AG09319 (cell line): ENCODE measurements at places on chromosomes 5 and 9.
A peak's percentile ranks its signal among the peaks of the same experiment; 100 is the strongest.

DNA sequence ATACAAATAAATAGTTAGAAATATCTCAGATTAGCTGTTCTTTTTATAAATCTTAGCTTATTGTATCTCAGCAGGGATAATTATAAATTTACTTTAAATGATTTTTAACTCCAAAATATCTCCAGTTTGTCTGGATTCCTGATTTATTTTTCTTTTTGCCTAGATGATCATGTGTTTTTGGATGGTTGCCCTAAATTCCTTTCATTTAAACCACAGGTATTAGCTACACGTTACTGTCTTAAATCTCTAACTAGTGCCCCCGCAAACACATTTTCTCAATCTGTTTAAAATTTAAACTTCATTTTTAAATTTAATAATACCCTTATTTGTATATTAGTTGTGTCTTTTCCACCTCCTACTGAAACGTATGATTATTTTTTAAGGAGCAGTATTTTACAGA, 5.6 kb downstream of the FER start:
- no peak for DNase-seq

DNA sequence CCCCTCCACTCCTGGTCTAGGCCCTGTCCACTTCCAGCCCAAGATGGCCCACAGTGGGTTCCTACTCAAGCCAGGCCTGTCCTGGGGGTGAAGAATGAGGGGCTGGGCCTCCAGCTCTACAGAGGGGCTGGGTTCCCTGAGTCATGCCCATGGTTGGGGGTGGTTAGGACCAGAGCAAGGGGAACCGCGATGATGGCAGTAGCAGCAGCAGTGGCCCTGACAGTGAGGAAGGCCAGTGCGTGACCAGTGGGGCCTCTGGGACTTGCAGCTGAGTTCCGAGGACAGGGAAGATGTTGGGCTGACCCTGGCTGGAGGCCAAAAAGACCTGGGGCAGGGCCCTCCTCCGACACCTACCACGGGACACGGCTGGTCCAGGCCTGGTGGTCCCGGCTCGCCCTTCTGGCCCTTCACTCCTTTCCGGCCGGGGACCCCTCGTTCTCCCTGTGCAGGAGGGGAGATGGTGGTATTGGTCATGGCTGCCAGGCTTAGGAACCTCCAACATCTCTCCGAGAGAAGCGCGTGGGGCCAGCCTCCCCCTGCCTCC, 9.2 kb upstream of the PHYKPL start:
- no peak for DNase-seq

GRCh38 chr5:131765261-131765660, 31.6 kb downstream of the FNIP1 start:
- DNase-seq, result no peak

DNA sequence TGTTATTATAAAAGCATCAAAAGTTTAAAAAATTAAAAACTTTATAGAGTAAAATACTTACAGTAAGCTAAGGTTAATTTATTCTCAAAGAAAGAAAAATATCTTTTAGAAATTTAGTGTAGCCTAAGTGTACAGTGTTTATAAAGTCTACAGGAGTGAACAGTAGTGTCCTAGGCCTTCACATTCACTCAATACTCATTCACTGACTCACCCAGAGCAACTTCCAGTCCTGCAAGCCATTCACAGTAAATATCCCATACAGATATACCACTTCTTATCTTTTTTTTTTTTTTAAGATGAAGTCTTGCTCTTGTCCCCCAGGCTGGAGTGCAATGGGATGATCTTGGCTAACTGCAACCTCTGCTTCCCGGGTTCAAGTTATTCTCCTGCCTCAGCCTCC, 73.1 kb upstream of the FST start:
- DNase-seq, result no peak

- no peak for DNase-seq
Observed at GRCh38 chr5:59471463-59471862, 422.1 kb downstream of the PDE4D start.

GRCh38 chr5:34843497-34843896, 4.5 kb downstream of the TTC23L start:
- DNase-seq, result no peak

DNA sequence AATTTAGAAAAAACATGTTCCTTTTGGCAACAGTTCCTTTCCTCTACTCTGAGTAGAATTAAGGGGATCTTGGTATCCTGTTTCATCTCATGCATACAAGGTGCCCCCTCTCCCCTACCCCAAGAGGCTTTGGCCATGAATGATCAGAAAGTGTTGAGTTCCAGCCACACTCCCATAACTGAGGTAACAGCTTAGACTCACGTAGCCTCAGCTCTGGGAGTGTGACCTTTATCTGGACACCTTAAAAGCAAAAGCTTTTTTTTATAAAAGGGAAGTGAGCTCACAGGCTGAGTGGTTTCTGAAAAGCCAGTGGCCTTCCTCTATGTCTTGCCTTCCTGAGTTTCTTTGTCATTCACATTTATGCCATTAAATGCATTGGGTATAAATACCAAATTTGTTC, 900 bp upstream of the HAVCR2 start:
- DNase-seq, result no peak

- no peak for DNase-seq
Observed at GRCh38 chr5:150021491-150022157, 21.1 kb downstream of the HMGXB3 start.

DNA sequence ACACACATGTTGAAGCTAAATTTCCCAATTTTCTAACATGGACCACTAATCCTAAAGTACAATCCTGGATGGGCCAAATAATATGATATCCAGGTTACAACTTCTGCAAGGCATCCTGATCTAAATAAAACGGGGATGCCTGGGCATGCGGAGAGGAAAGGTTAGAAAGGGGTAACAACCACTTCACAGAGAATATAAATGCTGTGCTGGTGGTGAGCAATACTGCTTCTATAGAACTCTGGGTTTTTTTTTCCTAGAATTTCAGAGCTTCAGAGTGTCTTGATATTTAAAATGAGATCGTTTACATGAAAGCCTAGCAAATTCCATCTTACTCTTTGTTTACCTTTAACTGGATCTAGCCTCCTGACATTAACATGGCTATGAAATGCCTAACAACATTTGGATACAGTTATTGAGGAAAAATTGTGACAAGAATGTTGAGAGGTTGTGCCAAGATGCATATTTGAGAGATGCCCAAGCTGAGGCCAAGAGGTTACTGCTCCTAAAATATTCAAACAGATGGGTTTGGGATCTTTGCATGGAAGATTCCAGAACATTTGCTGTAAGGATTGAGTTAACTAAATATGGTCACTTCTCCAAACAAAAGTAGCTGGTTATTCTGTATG, 22.4 kb downstream of the TNFAIP8 start:
- peak; percentile 63 for DNase-seq

DNA sequence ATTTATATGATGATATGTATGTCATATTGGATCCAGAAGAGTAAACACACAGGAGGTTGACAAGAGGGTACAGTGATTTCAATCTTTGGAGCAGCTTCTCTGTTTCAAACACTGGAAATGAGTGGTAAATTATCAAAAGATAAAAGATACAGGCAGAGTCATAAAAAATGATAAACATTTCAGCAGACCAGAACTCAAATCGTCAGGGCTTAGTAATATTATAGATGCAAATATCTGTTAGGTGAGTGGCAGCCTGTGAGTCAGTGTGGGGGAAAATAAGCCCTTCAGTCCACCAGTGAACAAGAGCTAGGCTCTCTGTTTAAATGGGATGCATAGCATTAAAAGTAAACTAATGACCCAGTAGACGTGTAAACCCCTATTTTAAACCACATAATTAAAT, 1378.1 kb downstream of the EFNA5 start:
- DNase-seq, result no peak

- DNase-seq, result peak; percentile 67
Observed at GRCh38 chr9:134067904-134068743, at the start of gene BRD3. TSS of gene BRD3 (minus strand) at chr9:134068026. CDS start at chr9:134053477, 14,549 bp downstream.

DNA sequence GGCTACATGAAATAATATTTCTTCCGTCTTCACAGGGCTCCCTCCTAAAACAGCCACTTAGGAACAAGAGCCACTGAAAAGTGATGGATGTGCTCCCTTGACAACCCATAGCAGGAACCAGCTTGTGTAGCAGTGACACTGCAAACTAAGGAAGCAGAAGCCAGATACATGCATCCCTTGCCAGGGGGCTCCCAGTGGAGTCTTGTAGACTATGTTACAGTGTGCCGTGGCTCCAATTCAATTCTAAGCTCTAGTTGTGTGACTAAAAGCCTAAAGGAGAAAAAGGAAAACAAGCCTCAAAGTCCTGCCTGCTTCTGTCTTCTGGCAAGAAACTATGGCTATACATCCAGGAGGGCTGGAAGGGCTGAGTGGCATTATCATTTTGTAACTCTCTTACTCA, 12.2 kb upstream of the TAF1L start:
- DNase-seq, result no peak

- DNase-seq, result no peak
Observed at GRCh38 chr5:92641031-92641962, 939.7 kb downstream of the NR2F1-AS1 start.

DNA sequence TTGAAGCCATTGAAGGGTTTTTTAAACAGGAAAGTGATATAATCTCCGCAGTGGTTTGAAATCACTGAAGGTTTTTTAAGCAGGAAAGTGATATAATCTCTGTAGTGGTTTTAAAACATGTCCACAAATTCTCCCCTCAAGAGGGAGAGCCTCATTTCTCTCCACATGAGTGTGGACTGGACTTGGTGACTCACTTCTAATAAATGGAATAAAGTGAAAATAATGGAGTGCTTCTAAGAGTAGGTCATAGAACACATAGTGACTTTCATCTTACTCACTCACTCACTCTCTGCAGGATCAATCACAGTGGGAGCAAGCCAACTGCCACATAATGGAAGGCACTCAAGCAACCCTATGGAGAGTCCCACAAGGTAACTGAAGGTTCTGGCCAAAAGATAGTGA, 12.0 kb downstream of the CTNNAL1 start:
- DNase-seq, result no peak

GRCh38 chr5:113390224-113390623, 44.6 kb downstream of the TSSK1B start:
- DNase-seq, result no peak

GRCh38 chr5:176533894-176534611, 3.1 kb downstream of the RNF44 start:
- no peak for DNase-seq

- peak; percentile 46 for DNase-seq
Observed at GRCh38 chr5:134437847-134438581, 26.3 kb upstream of the CDKN2AIPNL start.

- no peak for DNase-seq
Observed at GRCh38 chr5:135417083-135417482, 18.1 kb upstream of the MACROH2A1 start.

DNA sequence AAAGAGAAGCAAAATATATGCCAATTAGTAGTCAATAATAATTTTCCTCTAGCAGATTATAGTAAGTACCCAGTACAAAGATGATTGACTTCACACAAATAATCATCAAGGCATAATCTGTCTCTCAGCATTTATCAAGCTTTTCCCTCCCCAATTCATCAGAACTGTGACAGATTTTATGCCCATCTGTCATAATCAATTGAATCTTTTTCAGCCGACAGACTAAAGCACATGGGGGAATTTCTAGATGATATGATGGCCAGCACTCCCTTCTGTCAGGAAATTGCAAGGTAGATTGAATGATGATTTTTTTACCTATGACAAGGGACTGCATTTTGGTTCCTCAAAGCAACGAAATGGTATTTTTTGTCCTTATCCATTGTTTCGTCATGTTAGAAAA, 227.1 kb upstream of the CYLC2 start:
- no peak for DNase-seq

GRCh38 chr5:10339958-10340357, 13.5 kb upstream of the MARCHF6 start:
- no peak for DNase-seq

DNA sequence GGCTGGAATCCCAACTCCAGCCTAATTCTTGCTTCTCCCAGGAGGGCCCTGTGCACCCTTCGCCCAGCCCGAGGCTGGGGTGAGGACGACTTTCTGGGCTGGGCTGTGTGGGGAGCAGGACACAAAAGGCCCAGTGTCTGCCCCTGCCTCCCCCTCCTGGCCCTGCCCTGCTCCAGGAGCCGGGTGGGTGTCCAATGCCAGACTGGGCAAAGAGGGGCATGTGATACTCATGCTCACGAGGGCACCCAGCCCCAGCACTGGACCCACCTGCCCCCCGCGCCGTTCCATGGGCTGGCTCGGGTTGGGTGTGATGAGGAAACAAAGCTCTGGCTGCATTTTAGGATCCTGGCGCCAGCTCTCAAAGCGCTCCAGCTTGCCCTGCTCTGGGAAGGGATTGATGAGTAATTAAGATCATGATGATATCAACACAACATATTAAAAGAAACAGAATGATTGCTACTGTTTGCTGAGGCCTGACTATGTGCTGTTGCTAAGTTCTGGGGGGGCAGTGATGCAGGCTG, 30.7 kb downstream of the LHX2 start:
- DNase-seq, result no peak

DNA sequence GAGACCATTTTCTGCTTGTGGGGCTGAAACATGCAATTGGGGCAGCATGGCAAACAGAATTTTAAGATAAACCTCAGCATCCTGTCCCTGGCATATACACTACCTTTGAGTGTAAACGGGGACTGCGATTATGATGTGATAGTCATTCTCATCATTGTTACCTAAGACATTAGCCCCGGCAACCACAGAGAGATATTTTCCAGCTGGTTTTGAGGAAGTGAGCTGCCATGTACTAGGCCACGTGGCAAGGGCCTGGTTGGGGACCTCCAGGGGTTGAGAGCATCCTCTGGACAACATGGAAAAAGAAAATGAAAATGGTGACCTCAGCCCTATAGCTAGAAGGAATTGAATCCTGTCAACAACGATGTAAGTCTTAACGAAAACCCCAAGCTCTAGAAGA, 623.6 kb upstream of the CDH18 start:
- no peak for DNase-seq

- peak; percentile 52 for DNase-seq
Observed at GRCh38 chr9:113955076-113955752, 79.1 kb downstream of the ZNF618 start.

DNA sequence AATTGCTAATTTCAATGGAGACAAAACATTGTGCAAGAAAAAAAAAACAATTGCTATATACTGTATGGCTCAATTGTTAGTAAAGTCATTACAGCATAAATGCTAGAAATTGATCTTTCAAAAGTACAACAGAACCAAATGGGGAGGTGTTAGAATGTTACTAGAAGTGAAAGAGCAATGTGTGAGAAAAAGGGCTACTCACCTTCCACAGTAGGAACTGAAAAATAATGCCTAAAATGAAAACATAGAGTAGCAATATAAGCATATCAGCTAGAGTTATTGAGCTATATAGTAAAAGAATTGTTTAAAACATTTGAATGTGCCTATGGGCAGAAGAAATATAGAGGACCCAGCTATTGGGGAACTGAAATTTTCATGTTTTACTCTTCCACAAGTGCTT, 10.9 kb upstream of the RXFP3 start:
- DNase-seq, result no peak

GRCh38 chr5:172667786-172668593, 26.9 kb downstream of the NEURL1B start:
- DNase-seq, result no peak

- peak; percentile 36 for DNase-seq
Observed at GRCh38 chr9:93864032-93864431, 91.1 kb downstream of the BARX1 start.

DNA sequence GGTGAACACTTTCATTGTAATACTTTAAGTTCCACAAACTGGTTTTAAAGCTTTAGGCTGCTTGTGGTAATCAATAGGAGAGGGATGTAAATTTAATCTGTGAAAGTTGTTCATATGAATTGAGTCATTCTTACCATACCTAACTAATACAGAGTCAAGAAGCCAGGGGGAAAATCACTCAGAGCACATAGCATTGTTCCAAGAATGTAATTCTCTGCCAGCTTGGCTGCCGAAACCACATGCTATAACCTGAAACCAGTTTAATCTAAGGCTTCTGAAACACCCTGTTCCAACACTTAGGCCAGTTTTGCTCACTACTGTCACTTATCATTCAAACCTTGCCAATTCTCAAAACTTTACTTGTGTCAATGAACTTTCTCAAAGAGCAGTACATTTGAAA, 528.8 kb upstream of the GRAMD2B start:
- no peak for DNase-seq
